ENCODE measurements at places on chromosomes 5 and 9.
A peak's percentile ranks its signal among the peaks of the same experiment; 100 is the strongest.

GRCh38 chr9:86304236-86304730, 21.9 kb upstream of the ISCA1 start:
- DNase-seq, result no peak

DNA sequence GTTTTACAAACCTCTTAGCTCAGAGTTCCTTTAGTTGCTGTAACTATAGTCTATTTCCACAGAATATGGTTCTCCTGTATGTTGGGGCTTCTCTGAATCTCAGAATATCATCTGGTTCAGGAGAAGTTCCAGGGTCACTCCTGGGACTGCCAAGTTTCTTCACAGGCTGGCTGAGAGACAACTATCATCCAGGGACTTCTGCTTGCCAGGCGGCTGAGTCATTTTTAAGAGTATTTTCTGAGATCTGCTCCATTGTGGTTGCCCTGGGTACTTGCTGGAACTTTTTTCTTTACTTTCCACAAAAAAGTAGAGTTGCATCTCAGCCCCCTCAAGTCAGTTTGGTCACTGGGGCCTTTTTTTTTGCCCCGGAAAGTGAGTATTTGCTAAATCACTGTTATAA, 566.5 kb downstream of the LRRC70 start:
- DNase-seq, result no peak

DNA sequence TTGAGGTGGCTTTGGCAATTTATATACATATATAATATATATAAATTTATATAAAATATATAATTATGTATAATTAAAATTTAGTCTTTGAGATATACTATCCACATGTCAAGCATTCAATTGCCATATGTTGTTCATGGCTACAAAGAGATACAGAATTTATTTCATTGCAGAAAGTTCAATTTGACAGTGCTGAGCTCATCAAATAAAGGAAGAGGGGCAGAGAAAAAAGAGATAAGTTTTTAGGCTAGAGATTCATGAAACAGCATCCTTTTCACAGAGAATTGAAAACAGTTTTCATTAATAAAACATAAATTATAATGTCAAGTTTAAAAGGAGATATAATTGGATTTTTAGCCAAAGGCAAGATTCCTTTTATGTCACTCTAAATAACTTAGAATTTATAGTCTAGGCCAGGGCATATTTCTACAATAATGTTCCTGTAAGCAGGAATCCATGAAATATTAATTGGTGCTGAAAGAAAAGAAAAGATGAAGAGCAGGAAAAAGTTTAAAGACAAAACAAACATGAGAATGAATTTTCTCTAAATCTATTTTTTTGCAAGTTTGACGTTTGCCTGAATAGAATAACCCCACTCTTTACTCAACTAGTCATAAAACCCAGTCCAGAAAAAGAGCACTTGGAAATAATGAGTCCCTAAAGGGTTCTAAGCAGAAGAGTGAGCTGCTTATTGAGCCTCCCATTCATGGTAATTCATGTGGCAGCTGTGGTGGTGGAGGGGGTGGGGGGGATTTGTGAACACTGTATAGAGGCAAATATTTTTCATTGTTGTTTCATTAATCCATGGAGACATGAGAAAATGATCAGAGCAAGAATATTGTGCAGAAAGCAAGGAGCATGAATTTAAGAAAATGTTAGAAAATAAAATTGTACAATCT, 1279.5 kb downstream of the CDH12 start:
- peak; percentile 12 for DNase-seq

DNA sequence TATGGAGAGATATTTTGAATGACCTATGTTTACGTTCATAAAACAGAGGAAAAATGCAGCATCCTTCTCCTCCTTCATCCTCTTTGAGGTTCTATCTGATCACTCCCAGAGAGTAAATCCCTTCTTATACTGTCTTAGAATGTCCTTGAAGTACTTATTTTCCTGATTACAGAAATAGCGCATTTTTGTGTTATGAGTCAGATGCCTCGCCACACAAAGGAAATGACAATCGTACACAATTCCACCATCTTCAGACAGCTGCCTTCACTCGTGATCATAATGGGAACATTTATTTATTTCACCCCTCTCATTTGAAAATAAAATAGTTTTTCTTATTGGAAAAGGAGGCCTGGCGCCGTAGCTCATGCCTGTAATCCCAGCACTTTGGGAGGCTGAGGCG, 2.4 kb upstream of the GLT6D1 start:
- no peak for DNase-seq

DNA sequence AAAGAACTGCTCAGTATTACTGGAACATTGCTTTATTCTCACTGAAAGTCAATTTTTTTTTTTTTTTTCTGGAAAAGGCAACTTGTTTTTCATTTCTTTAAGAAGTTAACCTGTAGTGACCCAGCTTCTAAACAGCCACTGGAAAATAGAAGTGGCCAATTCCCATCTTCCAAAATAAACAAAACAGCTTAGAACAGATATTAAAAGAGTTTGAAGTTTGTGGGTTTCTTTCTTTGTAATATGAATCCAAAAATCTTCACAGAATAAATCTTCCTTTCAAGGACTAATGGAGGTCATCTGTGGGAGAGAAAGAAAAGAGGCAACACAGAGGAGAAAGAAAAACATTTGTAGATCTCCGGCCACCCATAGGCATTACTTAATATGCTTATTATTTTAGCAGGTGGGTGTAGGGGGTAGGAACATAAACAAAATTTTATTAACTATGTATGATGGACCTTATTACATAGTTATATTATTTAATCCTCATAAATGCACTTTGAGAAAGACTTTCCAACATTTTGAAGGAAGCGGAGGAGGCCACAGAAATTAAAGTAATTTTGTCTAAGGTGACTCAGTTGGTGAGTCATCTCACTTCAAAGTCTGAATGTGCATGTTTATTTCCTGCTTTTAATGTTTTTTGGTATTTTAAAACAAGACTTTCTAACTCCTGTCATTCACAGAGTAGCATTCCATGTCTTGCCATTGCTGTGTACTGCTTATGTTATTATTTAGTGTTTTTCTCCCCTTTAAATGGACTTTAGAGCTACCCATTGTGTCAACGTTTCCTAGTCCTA, 1791.8 kb upstream of the WWC1 start:
- no peak for DNase-seq

- DNase-seq, result no peak
Measured at GRCh38 chr5:76850543-76851145, 830 bp downstream of the S100Z start.

DNA sequence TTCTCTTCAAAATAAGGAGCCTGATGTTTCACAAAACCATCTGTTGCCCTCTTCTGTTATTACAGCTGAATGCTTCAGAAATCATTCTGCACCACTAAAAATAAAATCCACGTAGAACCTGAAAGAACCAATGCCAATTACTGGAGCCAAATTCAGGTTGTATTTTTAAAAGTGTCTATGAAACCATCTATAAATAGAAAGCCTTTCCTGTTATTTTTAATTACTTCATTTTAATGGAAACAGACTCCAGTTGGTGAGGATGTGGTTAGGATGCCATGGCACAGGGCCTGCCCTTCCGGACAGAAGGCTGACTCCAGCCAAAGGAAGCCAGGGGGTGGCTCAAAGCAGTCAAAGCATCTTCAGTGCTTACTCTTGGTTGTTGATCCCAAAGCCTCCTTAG, 119.8 kb downstream of the TENT4A start:
- no peak for DNase-seq

DNA sequence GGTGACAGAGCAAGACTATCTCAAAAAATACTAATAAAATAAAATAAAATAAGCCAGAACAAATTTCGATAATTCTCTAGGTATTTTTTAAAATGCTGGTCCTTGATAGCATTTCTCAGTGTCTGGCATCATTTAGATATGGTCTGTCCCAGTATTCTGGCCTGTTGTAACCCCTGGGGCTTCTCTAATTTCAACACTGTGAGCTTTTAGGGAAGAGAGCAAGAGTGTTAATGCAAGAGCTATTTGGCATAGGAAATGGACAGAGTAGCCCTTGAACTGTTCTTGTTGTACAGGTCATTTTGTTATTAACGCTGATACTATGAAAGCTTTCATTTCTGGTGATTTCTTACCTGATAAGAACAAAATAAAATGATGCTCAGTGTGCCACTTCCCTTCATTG, 112.2 kb upstream of the ZNF608 start:
- DNase-seq, result no peak

- no peak for DNase-seq
Measured at GRCh38 chr9:81851340-81851739, 76.9 kb upstream of the SPATA31D4 start.

DNA sequence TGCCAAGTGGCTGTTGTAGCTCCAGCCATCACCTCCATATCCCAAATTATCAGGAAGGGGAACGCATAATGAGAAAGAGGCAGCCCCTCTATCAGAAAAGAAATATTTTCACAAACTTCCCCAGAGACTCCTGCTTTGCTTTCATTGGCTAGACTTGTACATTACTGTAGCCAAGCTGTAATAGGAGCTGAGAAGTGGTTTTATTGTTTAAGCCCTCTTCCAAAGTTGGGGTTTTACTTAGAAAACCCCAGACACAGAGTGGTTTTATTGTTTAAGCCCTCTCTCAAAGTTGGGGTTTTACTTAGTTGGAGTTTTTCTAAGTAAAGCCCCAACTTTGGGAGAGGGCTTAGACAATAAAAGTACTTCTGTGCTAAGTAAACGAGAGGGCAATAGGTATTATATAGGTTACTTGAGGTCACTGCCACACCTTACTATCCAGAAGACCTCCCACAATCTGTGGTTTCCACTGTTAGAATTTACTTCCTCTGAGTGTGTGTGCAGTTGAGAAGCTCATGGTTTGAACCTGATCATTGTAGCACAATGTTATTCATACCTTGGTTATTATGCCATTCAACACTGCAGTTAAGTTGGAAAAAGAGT, 215.7 kb upstream of the OTULINL start:
- no peak for DNase-seq

- peak; percentile 15 for DNase-seq
Measured at GRCh38 chr9:1647776-1648175, 367.4 kb upstream of the SMARCA2 start.

DNA sequence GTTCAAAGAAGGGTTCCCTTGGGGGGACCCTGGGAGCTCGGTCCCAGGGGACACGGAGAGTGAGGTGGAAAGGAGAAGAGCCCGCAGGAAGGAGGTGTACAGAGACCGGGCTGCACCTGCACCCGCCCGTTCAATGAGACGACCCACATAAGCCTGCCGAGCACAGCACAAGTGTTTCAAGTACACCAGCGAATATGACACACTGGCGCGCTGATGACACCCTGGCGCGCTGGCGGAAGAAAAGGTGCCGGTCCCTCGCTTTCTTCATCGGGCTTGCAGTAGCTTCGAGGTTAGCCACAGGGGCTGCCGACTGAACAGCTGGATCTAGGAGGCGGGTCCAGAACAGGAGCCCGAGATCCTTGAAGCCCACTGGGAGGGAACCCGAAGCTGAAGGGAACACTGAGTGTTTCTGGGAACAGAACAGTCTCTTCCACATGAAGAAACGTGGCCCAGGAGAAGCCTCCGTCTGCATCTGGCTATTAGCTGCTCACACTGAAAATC, 1.4 kb downstream of the TBC1D9B start:
- DNase-seq, result no peak

GRCh38 chr5:158056130-158056825, 197.3 kb upstream of the CLINT1 start:
- no peak for DNase-seq

DNA sequence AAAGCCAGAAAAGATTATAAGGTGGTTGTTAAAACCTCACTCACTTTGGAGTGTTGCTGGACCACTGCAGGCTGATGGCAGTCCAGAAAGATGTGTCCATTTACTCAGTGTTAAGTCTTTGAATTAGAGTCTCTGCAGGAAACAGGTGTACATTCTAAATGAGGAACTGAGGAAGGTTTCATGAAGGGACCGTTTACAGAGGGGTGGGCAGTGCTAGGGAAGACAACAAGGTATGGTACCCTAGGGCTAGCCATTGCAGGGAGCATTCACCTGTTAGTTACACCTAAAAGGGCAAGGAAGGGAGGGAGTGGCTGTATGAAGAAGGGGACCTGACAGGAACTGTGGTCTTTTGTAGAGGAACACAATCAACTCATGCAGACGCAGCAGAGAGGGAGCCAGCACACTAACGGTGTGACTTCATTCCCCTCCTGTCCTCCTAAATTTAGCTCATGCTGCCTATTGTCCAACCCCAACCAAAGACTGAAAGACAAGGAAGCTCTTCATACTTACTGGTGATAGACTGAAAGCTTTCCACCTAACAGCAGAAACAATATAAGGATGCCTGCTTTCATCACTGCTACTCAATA, 32.2 kb upstream of the PAX5 start:
- DNase-seq, result no peak

DNA sequence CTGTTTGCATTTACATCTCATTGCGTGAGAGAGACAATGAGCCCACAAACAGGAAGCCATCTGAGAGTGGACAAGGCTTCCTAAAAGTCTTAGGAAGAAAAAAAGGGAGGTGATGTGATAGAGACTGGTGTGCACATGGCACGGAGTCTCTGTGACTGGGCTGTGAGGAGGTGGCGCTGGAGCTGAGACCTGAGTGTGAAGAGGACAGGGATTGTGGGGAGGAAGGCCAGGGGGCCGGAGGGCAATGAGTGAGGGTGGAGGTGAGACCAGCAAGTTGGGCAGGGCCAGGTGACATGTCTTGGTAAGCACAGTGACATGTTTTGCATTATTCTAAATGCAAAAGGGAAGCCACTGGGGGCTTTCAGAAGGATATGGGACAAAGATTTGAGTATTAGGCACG, 45.0 kb downstream of the TSPAN17 start:
- no peak for DNase-seq

DNA sequence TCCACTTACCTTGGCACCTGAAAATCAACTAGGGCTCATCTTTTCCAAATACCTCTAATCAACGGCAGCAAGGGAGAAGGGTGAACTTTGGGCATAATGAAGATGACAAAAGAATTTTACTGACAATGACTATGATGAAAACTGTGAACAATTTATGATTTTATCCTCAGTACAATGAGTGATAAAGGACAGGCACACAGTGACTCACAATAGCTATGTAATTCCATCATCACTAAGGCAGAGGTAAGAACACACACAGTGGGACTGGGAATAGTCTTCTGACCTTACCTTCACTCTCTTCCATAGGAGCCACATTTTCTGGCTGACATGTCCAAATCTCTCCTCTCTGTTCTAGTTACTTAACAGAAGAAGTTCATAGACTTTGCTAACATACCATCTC, 26.1 kb upstream of the KCNV2 start:
- no peak for DNase-seq

DNA sequence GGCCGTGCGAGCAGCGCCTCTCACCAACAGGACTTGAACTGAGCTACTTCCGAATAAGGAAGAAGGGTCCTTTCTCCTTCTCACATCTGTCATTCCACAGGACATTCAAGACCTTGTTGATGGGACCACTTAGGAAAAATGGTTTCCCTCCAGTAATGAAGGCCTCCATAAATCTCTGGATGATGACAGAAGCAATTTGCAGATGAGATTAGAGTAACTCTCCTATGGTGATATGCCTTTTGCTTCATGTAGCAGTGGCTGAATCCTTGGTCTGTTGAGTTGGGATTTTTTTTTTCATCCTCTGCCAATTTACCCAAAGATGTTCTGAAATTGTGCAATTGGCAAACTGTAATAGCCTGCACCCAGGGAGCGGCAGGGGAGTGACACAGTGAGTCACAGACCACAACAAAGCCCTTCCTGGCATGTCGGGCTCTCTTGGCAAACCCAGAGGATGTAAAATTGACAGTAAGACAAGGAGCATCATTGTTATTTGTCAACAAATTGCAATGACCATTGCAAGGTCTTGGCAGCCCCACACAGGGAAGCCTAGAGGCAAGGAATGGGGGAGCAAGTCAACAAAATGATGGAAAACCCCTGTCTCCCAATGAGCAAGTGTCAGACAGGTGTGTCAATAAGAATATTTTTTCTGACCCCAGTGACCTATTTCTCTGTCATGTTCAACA, 275.9 kb downstream of the ACTL7B start:
- no peak for DNase-seq

All from hindlimb muscle (tissue), 1 donor.